ENCODE measurements at places on chromosomes 7 and 10.

GRCh38 chr10:59829024-59829423, 75.8 kb upstream of the MRLN start:
- no peak for DNase-seq

DNA sequence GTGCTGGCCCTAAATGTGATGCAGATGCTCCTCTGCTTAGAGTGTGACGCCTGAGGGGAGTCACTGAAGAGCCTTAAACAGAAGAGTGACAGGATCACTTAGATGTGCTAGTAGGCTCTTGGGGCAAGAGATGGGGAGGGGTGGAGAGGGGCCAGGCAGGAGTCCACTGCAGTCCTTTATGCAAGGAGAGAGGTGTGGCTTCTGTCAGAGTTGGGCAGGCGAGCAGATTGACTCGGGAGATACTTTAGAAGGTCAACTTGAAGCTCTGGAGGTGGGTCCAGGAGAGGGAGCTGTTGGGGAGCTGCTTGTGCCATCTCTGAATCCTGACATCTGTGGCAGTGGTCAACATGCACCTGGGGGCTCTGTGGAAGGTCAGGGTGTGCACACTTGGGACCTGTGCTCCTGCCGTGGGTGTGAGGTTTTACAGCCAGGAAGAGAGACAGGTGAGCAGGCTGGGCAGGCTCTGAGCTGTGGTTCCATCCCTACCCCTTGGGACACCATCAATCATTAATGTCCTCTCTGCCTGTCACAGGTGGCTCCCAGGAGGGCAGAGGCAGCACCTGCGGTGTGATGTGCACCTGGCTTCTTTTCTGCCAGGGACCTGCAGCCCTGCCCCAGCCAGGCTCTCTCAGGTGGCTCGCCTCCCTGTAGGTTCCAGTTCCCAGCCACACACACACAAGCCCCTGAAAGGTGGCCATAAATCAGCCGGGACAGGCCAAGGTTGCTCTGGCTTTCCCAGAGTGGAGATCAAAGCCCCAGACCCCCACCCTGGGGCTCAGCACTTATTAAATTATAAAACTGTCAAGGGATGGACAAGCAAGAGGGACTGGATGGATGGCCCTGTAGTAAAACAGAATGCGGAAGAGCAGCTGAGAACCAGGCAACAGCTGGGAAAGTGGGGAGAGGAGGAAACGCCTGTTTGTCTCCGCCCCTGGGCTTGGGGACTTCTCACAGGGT, 14.0 kb downstream of the NEURL1 start:
- peak; percentile 49 for DNase-seq

DNA sequence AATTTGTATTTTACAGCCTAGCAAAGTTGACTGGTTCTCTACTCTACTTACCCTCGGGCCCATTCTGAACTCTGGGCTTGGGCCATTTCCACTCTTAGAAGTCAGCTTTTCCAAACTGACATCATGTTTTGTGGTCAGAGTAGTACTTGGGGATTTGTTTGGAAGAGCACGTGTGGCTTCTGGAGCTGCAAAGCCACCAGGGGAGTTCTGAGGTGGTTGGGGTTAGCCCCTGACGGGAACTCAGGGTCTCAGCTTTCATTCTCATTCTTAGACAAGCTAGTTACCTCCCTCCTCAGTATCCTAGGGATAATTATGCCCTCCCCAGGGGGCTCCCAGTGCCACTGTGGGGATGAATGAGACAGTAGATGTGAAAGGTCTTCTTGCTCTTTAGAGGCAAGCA, 647.7 kb upstream of the GALNT17 start:
- DNase-seq, result no peak

DNA sequence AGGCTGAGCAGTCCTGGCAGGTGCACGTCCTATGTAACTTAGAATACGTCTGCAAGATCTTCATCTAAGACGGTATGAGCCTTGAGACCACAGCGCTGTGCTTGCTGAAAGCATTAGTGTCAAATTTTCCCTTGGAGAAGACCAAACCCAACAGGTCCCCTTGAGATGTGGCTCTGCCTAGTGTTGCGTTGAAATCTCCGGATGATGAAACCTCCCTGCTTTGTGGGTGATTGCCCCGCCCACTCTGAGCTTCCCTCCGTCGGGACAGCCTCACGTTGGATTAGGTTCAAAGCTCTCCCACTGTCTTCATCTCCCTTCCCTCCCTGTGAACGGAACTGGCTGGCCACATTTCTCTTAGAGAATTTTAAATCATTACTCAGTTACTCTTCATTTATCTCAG, 102.0 kb downstream of the ADARB2 start:
- DNase-seq, result no peak

DNA sequence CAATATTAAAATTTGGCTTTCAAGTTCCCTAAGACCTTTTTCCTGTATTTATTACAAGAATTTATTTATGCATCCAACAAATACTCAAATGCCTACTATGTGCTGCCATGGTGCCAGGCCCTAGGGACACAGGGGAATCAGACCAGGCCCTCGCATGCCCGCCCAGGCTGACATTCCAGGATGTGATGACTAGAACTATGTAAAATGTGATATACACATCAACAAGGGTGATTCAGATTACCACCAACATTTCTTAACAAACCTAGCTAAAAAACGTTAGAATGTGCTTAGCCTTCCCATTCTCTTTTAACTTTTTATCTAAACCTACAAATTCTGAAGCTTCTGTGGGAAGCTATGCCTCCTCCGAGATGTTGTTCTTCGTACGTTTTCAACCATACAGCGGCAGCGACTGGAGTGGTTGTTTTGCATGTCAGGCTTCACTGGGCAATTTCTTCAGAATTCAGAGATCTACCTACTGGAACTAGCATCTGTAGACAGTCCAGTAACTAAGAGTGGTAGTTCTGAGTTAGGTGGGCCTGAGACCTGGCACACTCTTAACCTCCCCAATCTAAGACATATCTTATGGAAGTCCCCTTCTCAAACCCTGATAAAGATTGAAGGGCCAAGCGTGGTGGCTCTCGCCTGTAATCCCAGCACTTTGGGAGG, 22.1 kb downstream of the GNA12 start:
- DNase-seq, result no peak

All from activated CD8-positive, alpha-beta memory T cell treated with anti-CD3 and anti-CD28 coated beads, Interleukin-2, amount 50 U/mL, for 48 hours (primary cell).